ENCODE measurements at places on chromosomes 4 and X.

GRCh38 chr4:153502584-153502983, 36.4 kb downstream of the TMEM131L start:
- DNase-seq: no peak

- no peak for DNase-seq
These were observed 57.1 kb downstream of the UGT2B10 start for GRCh38 chr4:68872643-68873502.

DNA sequence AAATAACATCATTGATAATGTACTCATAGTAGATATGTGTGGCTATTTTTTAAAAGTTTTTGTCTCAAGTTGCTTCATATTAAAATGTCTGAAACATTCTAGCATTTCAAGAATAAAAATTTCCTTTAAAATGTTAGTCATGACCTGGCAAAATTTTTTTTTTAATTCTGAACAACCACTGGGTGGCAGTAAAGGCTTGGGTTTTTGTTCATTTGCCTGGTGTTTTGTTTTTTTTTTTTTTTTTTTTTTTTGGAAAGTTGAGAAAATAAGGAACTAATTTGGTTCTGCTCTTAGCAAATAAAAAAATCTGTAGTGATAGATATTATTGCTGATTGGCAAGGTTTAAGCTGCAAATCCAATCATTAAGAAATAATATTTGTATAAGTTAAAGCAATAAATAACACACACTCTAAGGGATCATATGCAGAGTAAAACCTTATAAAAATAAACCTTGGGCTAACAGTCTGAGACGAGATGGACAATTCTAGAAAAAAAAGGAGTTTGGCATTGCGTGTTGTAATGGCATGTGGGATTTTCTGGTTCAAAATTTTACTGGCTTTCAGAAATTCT, 81.4 kb downstream of the CEP44 start:
- DNase-seq: peak; percentile 35

DNA sequence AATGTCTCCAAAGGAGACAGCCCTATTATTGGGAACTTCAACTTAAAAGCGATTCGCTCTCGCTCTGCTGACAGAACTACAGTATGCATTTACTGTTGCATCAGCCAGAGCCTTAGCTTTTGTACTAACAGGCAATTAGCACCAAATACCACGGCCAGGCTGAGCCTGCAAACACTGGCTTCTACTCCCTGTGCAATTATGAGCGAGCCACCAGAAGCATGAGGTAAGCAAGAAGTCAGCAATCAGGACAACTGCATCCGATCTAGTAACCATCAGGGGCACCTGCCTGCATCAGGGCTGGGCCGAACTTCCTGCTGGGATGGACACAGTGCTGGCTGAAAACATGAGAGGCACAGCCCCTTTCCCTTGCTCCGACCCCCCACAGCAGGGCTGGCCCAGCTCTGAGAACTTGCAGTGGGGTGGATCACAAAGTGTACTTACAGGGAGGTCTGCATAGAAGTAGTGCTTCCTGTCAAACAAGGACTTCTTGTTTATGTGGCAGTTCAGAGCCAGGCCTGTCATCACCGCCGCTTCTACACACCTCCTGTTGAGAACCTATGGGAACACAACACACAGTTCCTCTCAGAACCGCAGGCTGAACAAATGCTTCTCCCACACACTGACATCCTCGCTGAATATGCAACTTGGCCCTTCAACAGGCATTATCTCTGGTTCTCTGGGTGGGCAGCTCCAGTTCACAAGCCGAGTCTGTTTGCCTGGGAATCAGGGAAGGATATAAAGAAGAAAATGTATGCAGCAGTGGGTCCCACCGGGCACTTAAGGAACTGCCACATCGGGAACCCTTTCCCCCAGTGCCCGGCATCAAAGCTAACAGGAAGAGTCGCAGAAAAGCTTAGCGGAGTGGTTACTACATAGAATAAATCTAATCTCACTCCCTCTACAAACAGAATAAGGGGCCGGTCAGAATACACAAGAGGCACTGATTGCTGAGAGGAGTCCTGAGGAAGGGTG, 41.5 kb downstream of the GATB start:
- no peak for DNase-seq

DNA sequence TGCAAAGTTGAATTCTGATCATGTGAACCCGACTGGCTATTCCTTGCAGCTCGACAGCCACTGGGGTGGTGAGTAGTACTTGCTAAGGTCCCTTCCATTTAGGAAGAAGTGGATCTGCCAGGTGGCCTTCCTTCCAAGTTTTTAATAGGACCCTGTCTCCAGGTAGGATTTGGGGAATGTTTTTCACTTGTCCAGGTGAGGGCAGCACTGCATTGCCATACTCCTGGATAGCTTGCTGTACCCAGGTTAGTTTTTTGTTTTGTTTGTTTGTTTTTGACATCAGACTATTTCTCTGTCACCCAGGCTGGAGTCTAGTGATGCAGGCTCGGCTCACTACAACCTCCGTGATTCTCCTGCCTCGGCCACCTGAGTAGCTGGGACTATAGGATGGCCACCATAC, 29.8 kb downstream of the SAGE1 start:
- no peak for DNase-seq

GRCh38 chrX:133697656-133698055, 282.4 kb upstream of the GPC4 start:
- DNase-seq: no peak

DNA sequence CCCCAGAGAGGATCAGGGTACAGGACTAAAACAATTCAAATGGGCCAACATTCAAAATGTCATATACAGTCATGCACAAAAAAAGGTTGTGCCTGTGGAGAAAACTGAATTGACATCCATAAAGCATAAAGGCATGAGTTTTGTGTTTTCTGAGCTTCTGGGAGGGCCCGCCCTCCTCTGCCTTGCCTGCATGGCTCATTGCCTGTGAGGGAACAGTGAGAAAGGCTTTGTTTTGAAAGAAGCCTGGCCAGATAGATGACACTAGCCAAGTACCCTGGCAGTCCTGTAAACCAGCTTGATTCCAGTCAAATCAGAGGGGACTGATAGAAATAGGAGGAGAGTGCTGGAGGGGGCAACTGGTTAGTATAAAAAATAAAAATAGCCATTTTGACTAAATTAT, 194.3 kb downstream of the KIT start:
- no peak for DNase-seq

DNA sequence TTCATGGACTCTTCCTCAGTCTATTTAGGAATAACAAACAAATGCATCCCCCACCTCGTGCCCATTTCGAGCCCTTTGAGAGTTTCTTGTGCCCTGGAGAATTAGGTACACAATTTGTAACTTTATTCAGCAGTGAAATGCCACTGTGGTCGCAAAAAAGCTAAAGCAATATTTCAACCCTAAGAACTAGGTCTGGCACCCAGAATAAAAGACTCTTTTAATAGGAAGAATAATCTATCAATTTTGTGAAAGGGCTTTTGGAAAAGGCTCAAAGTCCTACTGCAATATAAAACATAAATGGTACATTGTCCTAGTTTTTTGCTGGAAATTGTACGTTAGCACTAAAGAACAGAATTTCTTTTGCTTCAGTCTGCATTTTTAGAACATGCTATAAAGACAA, 304.6 kb upstream of the TENM3 start:
- DNase-seq: no peak

DNA sequence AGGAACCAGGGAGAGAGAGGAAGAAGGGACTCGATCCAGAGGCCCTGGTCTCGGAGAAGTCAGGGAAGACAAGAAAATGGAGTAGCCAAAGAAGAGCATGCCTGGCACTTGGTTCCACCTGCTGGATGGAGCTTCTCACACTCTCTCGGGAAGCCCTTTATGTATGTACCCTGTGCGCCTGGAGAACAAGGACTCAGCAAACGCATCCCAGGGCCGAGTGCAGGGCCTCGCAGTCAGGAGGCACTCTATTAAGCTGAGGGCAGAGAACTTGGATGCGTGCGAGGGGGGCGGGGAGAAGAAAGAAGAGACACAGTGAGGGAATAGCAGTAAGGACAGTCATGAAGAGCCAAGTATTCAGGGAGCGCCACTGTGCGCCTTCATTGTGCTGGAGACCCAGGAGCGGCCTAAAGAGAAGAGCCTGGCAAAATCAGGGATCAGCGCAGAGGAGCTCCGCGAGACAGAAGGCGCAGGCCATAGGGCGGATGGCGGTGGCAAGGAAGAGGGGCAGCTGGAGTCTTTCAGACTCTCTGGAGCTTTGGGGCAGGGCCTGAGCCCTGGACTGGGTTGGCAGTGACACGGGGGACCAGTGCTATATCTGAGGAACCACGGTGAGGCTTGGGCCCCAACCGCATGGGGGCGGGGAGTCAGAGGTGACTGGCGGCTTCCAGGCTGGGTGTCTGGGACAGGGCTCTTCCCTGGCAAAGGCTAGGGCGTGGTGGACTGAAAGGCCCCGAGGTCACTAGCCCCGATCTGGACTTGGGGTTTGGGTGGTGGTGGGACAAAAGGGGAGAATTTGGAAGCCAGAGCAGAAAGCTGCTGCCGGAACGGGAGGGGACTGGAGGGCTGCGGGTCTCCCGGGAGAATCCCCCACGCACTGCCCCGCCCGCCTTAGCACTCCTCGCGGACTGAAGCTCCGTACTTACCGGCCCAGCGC, 1.9 kb upstream of the SEPTIN6 start:
- DNase-seq: no peak

DNA sequence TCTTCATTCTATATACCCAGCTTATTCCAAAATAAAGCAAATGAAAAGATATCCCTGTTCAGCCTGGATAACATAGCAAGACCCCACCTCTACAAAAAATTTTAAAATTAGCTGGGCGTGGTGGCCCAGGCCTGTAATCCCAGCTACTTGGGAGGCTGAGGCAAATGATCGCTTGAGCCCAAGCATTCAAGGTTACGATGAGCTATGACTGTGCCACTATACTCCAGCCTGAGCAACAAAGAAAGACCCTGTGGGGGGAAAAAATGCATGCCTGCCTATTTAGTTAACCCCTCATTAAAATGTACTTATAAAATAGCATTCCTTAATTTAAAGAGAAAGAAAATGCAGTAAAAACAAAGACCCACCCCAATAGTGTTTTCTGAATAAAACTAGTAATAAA, 9.3 kb downstream of the PRSS12 start:
- no peak for DNase-seq

- DNase-seq: no peak
These were observed 82.9 kb upstream of the PNPLA4 start for GRCh38 chrX:8010105-8010504.

DNA sequence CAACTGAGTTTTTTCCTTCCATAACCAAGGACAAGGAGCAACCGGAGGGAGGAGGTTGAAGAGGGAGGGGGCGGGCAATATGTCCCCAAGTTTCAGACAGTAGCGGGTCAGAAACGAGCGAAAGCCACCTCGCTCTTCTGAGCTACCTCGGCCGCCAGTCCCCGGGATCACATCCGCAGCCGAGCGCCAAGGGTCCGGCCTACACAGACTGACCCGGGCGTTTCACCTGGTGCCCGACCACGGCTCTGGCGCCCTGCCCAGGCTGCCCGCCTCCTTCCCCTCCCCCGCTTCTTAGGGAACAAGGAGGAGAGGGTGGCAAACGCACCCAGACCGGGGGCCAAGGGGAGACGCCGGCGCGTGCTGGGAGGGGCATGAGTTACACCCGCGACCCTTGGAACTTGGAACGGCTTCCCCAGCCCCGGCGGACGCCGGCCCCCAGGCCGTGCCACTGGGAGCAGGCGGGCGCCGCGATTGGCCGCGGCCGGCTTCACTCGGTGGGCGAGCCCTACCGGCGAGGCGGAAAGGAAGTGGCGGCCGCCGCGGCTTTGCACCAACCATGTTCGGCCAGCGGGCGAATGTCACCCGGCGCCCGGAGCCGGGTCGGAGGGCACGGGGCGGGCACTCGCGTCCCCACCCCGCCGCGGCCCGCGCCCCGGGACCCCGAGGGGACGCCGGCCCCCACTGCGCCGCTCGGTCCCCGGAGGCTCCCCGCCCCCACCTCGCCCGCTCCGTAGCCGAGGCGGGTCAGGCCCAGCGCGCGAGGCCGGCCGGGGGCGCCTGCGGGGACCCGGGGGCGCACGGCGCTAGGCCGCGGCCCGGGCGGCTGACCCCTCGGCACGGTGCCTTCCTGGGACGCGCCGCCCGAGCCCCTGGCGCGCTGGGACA, 1.5 kb downstream of the IRF2 start:
- DNase-seq: peak; percentile 69

DNA sequence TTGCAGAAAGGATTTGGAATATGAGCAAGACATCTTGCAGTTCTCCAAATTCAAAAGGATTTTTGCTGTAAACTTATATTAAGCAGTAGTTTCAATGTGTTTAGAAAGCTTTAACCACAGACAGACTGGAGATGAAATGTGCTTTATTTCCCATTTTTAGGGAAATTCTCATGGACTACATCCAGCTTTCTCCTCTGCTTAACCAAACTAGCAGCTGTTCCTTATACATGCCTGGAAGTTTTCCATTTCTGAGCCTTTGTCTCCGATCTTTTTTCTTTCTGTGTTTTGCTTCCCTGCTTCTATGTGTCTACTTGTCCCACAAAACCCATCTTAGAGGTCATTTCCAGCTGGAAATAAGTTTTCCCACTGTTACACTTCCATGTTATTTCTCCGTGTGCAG, 41.6 kb downstream of the TMA16 start:
- DNase-seq: no peak

DNA sequence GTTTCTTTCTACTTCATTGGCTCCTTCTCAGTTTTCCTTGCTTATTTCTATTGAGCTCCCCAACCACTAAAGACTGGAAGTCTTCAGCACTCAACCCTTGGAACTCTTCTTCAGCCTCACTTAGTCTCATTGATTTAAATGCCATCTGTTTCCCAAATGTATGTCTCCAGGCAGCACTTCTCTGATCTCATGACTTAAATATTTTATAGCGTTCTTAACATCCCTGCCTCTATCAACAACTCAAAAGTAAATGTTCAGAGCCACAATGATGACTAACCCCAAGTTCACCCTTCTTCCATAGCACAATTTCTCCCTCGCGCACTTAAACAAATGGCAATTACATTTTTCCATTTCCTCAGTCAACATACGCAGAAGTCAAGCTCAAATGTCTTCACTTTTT, 1393.3 kb downstream of the ARAP2 start:
- no peak for DNase-seq

- DNase-seq: no peak
These were observed 365.5 kb downstream of the ZNF674 start for GRCh38 chrX:46179748-46180147.

DNA sequence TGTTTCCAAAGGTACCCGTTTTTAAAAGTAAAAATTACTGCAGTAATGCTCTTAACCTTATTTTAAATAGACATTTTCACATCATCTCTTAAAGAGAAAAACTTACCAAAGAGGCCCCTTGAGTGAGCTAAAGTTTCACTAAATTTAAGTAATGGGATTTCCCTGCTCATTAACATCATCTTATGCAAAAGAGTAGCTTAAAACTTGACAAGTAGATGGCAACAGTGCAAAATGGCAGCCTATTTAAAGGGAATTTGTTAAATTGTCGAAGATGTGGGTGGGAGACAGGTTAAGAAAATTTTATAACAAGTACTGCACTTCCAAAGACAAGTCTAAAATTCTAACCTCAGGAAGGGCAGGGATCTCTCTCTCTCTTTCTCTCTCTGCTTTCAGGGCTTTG, 271.7 kb upstream of the LDB2 start:
- DNase-seq: no peak

DNA sequence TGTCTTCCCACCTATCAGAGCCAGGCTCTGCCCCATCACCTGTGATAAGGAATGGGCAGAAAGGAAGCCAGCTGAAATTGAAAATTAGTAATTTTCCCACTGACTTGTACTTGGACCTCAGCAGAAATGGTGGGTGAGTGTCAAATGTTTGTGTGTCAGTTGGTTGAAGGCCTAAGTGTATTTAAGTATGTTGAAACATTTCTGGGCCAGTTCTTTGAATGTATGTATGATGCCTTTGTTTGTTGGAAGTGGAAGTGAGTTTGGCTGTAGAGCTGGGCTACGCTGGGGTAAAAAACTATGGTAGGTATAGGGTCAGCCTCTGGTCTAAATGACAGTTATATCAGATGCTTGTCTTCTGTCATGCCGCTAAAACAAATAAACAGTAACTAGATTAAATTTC, 27.7 kb downstream of the JADE1 start:
- no peak for DNase-seq
